WTC11 (cell line): ENCODE measurements at places on chromosomes 3 and 15. TPM values are rescaled to one million over a fixed set of nuclear protein-coding genes. Genes with fewer than 3 reads are reported as not detected.

KCNMB3 gene
- total RNA-seq, result 1.7 to 2.3 TPM (median 2.2 TPM) in 3 replicates

FBLN2 gene
- 20.7 to 35.2 TPM (median 31.3 TPM) in 3 replicates for total RNA-seq

DNA sequence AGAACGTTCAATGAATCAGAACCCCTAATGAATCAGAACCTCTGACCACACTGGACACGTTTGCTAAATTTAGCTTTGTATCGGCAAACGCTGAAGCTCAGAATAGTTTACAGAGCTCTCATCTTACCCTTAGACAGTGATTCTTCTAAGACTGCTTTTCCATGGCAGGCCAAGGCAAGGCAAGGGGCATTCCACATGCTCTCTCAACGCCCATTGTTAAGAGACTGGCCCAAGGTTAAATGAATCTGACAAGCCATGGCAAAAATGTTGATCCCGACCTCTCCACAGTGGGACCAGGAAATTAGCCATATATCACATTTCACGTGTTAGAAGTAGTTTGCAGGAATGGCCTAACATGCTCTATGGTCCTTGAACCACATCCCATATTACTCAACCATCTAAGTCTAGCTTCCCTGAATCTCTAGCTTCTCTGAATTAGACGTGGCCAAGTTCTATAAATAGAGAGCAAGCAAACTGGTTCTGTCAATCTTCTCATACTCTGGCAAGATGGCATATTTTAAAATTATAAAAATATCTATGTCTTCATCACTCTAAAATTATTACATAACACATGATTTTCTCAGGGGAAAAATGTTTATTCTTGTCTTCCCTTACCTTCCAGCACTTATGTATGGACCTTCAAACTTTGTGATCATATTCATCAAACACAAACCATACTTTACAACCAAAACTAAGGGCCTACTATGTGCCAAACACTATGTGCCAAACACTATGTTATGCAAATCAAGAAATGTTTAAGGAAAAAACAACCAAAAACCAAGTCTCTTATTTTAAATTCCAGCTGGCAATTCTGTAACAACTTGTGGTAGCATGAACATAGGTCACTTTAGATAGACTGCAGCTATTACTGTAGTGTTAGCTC, 54.3 kb downstream of the AAGAB start:
- H3K27ac ChIP-seq, result 0 out of 2 replicates have a peak overlapping the region, but pooled peaks have one; percentile 47
- H3K36me3 ChIP-seq, result peaks cover 14% of the 10 kb centered on the region
- no peaks in the 10 kb centered on the region for H3K27me3 ChIP-seq
- no peak for DNase-seq

DNA sequence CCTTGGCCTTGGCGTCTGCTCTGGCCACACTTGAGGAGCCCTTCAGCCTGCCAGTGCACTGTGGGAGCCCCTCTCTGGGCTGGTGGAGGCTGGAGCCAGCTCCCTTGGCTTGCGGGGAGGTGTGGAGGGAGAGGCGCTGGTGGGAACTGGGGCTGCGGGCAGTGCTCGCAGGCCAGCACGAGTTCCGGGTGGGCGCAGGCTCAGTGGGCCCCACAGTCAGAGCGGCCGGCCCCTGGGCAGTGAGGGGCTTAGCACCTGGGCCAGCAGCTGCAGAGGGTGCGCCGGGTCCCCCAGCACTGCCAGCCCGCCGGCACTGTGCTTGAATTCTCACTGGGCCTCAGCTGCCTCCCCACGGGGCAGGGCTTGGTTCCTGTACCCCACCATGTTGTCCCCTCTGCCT, 68.7 kb upstream of the KCNAB1 start:
- no peak for DNase-seq
- H3K4me3 ChIP-seq, result no peak overlapping the region
- peaks cover 26% of the 10 kb centered on the region for H3K36me3 ChIP-seq
- H3K27me3 ChIP-seq, result peaks cover 9% of the 10 kb centered on the region
